Left lobe of liver (tissue), 2 donors: ENCODE measurements at places on chromosomes 7 and 10. TPM values are rescaled to one million over a fixed set of nuclear protein-coding genes. Genes with fewer than 3 reads are reported as not detected.

Gene ZC3HAV1L
- 0.93 TPM for total RNA-seq

Gene ATP6V0A4
- not detected for total RNA-seq

Gene TRIM50
- not detected for total RNA-seq

Gene PSMG3
- total RNA-seq: 10.7 TPM

Gene ZNF273
- 0.48 TPM for total RNA-seq

Gene HOGA1
- total RNA-seq: 66.2 TPM

Gene SAP25
- 0.86 TPM for total RNA-seq

Gene FAM25C
- not detected for total RNA-seq

Gene CHAT
- not detected for total RNA-seq

Gene FAM131B
- total RNA-seq: 0.38 TPM

Gene MAP3K8
- 2.9 TPM for total RNA-seq

Gene ITPRID1
- total RNA-seq: not detected

Gene LRRC61
- 14.0 TPM for total RNA-seq

Gene FRAT1
- total RNA-seq: 10.0 TPM

Gene C10orf105
- not detected for total RNA-seq

Gene SOSTDC1
- total RNA-seq: not detected

Gene GFRA1
- 75.2 TPM for total RNA-seq

Gene AGR3
- 0.28 TPM for total RNA-seq

Gene LRRC18
- total RNA-seq: not detected

Gene PTF1A
- not detected for total RNA-seq

Gene TAF5
- 2.1 TPM for total RNA-seq

Gene FAM204A
- 18.2 TPM for total RNA-seq

Gene RTKN2
- total RNA-seq: 0.05 TPM

Gene TMUB1
- total RNA-seq: 60.4 TPM

Gene CALHM2
- total RNA-seq: 3.6 TPM

Gene RGR
- total RNA-seq: not detected

Gene CAMK2B
- total RNA-seq: 5.0 TPM

Gene GSAP
- 24.3 TPM for total RNA-seq

Gene CADPS2
- 13.2 TPM for total RNA-seq

Gene ATRNL1
- total RNA-seq: 1.3 TPM

Gene INSYN2A
- not detected for total RNA-seq

Gene ARF5
- total RNA-seq: 51.9 TPM

Gene WDR86
- 0.28 TPM for total RNA-seq

Gene TDRD1
- 0.05 TPM for total RNA-seq

Gene RBP3
- not detected for total RNA-seq

Gene RELN
- 17.2 TPM for total RNA-seq

Gene BHLHA15
- 2.6 TPM for total RNA-seq

Gene TRIL
- 0.18 TPM for total RNA-seq

Gene KMT2C
- 34.5 TPM for total RNA-seq

Gene SPDYE16
- 0.13 TPM for total RNA-seq

Gene PNLIPRP3
- total RNA-seq: not detected

Gene PNLIP
- total RNA-seq: 3.1 TPM

Gene AGAP4
- 7.7 TPM for total RNA-seq

Gene BICC1
- 1.6 TPM for total RNA-seq

Gene MUC3A
- 9.4 TPM for total RNA-seq

Gene UPK3B
- total RNA-seq: 1.2 TPM

Gene TSC22D4
- total RNA-seq: 16.9 TPM

Gene ZNF107
- total RNA-seq: 0.70 TPM

Gene LRRN3
- 0.48 TPM for total RNA-seq

Gene NKX2-3
- total RNA-seq: 0.08 TPM

Gene SLC18A3
- total RNA-seq: not detected

Gene KCNH2
- total RNA-seq: 0.28 TPM

Gene ACTL6B
- not detected for total RNA-seq

Gene ASZ1
- not detected for total RNA-seq
